ENCODE measurements at places on chromosomes 6 and 20.

- DNase-seq = no peak
Observed at GRCh38 chr6:137995371-137995770, 111.8 kb downstream of the PERP start.

DNA sequence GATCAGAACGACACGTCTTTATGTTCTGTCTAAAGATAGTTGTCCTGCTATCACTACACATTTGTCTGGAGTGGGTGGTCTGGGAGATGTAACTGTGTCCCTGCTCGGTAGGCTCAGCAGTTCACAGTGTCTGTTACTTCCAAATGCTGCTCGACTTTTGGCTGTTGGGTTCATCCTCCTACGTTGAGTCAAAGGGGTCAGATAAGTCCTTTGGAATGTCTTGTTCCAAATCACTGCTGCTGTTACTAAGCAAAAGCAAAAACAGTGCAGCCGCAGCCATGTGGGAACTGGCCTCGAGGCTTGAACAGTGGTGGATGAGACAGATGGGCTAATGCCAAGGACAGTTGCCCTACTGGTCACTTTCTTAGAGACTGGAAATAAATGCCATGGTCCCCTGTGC, 272.2 kb upstream of the MAP3K7 start:
- no peak for DNase-seq

GRCh38 chr6:55652429-55652828, 73.4 kb upstream of the HMGCLL1 start:
- DNase-seq = no peak

GRCh38 chr6:7910298-7910653, 312 bp downstream of the TXNDC5 start:
- DNase-seq = no peak

DNA sequence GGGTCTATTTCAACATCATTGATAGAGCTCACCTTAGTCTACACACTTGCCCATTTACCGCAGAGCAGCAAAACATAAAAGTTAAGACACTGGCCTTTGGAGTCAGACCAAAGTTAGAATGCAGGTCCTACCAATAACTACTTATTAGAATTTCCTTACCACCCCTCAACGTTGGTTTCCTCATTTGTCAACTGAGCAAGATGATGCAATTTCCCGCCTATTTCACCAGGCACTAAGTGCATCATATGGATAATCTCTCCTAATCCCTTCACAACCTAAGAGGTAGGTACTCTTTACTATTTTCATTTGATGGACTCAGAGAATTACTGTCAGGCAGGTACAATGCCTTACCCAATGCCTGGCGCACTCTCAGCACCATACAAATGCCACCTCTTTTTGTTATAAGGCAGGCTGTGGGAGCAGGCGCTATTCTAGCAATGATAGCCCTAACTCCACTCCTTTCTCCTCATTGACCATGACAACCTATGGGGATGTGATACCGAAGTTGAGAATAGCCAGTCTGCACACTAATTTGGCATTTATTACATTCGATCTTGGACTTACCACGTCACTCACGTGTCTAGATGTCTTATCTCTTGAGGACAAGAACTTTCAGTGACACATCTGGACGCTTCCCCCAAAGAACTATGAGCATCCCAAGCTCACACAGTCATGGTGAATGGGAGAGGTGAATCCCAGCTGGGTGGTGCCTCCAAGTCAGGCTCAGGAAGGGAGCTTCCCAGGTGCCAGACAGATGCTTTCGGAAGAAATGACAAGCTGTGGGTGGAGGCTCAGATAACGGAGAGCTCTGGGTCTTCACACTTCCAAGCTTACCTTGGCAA, 128.1 kb upstream of the STMND1 start:
- no peak for DNase-seq

DNA sequence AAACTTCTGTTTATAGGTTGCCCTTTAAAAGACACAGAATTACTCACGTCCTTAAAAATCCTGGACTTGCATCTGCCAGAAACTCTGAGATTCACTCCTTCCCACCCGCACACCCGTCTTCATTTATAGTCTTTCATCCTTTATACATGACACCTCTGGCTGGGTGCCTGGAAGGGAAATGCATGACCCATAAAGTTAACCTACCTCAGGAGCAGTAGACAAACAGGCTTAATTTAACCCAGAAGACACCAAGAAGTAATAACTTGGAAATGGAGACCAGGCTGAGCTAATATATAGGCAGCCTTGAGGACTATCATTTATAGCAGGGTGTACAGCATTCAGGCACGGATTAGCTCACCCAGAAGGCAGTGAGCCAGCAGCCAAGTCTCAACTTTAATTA, 429.0 kb upstream of the NRSN1 start:
- no peak for DNase-seq

DNA sequence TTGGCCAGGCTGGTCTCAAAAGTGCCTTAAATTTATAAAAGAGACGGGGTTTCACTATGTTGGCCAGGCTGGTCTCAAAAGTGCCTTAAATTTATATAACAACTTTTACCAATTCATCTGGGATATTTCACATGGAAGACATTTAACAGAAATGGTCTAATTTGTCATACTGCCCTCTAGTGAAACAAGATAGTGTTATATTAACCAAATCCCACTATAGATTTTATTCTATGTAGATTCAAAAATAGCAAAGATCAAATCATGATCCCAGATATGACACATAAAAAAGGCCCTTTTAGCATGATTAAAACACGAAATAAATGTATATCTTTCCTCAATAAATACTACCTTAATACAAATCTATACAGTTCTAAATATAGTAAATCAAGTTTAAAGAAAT, 102.8 kb upstream of the TFAP2D start:
- DNase-seq = no peak

GRCh38 chr20:58978351-58979190, 2.5 kb upstream of the NELFCD start:
- no peak for DNase-seq

- no peak for DNase-seq
Observed at GRCh38 chr20:10521836-10522235, 86.7 kb downstream of the SLX4IP start.

GRCh38 chr20:63212393-63212730, 3.6 kb downstream of the YTHDF1 start:
- no peak for DNase-seq

- DNase-seq = no peak
Observed at GRCh38 chr6:123215211-123215610, 219.2 kb downstream of the CLVS2 start.

GRCh38 chr6:18585032-18585573, 198.0 kb downstream of the RNF144B start:
- no peak for DNase-seq

DNA sequence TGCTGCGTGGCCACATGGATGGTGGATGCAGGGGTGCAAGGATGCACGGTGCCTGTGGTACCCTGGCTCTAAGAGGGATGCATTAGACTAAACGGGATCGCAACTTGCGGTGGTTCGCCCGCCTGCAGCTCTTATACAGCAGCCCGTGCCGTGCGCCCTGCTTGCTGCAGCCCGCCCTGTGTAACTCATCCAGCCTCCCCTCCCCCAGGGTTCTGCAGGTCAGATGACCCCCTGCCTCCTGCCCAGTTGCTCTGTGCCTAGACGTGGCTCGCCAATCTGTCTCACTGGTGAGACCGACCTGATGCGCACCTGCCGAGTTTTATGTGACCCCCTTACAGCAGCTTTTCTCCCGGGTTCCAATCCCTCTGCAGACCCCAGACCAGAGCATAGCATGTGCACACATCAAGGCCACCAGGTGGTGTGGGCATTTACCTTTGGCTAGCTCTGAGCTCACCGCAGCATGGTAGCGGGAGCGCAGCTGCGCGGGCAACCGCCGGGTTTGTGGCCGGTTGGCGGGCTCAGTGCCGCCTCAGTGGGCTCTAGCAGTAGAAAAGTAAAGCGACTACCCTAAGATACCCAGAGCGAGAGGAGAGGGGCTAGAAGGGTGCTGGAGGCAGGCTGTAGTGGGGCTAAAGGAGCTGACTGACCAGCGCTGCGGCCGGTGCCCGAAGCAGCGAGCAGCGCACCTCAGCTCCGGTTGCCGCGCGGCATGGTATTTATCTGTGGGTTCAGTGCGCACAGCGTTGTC, 693 bp upstream of the GNAS-AS1 start:
- DNase-seq = no peak

DNA sequence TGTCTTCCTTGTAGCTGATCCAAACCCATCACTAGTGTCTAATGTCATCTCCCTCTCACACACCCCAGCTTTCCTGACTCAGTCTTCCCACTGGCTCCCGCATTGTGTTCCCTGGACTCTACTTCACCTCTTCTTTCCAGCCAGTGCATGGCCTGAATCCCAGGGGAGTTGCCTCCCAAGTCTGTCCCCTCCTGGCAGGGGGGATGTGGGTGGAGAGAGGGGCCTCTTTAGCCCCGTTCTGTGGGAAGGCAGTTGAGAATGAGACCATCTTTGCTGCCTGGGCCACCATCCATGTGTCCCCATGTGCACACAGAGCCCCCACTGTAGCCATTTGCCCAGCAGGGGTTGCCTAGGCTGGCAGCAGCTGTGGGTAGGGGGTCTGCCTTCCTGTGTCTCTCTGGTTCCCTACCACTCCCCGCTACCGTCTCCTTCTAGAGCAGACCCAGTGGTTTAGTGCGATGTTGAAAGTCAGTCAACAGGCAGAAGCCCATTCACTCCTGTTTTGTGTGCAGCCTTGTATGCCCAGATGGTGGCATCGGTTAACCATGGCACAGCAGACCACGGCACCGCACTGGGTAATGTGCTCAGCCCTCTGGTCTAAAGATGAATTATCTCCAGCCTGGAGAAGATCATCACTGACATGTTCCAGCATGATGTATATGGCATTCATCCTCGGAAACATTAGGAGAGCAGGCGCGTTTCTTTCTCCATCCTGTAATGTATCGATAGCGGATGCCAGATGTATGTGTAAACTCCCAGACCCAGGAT, 178.8 kb upstream of the SNX9 start:
- DNase-seq = peak; percentile 74

- DNase-seq = peak; percentile 74
Observed at GRCh38 chr20:4108495-4109306, 93.3 kb upstream of the RNF24 start.
